ENCODE measurements at places on chromosomes 13 and 19.
A peak's percentile ranks its signal among the peaks of the same experiment; 100 is the strongest.

DNA sequence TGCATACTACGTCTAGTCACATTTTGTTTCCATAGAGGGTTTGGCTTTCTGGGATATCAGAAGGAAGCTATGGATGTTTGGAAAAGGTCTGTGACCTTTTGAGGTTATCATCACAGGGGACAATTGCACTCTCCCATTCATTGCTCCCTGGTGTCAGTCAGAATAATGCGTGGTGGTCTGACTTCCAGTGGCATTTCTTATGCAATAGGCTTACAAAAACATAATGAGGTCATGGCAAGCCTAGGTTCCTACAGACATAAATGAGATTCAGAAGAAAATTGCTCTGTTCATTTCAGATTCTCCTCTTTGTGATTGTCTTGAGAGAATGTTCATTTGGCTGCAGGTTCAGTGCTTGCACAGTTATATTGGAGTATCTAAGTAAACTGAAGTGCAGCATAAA lies 54.6 kb downstream of the ARHGAP35 start:
- DNase-seq, result no peak

GRCh38 chr19:18292810-18293641 lies 11.6 kb upstream of the JUND start:
- peak; percentile 94 for DNase-seq

DNA sequence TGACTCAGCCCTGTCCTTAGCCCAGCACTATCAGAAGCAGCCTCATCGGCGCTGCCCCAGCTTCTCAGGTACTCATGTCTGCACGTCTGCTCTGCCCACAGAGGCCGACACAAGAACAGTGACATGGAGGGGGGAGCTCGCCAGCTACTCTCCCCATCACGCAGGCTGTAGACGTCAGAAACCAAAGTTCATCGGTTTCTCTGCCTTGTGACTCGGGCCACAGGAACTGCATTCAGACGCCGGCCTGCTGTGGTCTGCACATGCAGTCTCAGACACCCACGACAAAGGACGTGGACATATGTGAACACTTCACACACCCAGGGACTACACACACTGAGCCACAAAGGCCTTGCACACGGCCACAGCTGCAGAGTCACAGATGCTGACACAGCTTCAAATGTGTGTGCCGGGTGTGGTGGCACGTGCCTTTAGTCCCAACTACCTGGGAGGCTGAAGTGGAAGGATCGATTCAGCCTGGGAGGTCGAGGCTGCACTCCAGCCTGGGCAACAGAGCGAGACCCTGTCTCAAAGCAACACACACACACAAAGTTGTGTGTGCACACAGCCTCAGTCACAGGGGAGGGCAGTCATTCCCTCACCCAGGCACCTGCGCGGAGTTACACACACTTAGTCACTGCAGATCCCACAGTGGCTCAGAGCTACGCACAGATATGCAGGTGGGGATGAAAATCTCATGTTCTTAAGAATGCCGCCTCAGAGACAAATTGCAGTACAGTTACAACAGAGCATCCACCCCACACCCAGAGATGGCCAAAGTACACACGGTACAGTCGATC lies 4.9 kb upstream of the ZFP36 start:
- no peak for DNase-seq

- DNase-seq, result no peak
Observed at GRCh38 chr13:113176280-113176679, 17.8 kb downstream of the PROZ start.

DNA sequence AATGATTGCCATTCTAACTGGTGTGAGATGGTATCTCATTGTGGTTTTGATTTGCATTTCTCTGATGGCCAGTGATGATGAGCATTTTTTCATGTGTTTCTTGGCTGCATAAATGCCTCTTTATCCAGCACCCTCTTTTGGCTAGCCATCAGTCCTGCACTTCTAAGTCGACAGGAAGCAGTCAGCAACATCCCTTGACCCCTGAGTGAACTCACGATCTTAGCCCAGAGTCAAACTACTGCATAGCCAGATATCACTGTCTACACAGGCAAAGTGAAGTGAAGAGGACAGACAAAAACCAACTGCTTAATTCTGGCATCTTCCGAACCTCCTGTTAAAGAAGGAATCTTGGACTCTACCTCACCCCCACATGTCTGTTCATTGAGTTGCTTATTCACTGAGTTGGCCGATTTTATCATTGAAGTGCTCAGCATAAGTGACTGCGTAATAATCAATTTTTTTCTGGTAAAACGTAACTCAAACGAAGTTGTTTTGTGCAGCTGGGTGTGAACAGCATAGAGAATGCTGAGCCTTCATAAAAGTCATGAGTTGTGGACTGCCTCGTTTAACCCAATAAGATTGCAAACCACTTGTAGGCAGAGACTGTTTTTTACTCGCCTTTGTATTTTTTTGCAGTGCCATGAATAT lies 304.2 kb downstream of the COG6 start:
- DNase-seq, result no peak
